ENCODE measurements at places on chromosomes 11 and 22. TPM values are rescaled to one million over a fixed set of nuclear protein-coding genes. Genes with fewer than 3 reads are reported as not detected.

DNA sequence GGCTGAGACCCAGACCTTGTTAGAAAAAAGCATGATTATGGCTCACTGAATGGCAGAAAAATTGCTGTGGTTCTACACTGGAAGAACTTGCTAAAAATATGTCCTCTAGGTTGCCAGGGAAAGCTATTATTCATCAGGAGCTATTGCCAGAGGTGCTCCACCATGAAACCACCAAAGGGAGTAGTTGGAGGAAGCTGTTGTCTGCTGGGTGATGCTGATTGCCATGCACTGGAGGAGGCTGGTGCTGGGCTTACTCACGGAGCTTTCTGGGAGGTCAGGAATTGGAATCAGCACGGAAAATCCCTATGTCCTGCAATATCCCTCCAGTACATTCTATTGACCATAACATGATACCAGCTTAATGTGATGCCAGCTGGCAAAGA, 199.6 kb upstream of the ZBED5 start:
- H3K4me3 ChIP-seq, result no peak overlapping the region
- H3K27ac ChIP-seq, result no peak overlapping the region
- no peaks in the 10 kb centered on the region for H3K27me3 ChIP-seq
- DNase-seq, result no peak
- no peaks in the 10 kb centered on the region for H3K4me1 ChIP-seq

DNA sequence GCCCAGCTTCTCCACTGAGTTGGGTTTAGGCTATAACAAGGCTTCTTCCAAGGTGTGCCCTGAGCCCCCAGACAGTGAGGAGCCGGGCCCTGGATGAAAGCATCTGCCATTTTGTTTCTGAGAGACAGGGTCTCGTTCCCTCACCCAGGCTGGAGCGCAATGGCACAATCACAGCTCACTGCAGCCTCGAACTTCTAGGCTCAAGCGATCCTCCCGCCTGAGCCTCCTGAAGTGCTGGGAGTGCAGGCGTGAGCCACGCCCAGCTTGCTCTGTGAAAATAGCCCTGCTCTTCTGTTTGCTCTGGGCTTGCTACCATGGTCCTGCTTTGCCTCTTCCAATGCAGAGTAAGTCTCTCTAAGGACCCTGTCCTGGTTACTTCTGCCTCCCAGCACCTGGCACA, 6.7 kb downstream of the DENND6B start:
- H3K27ac ChIP-seq, result no peak overlapping the region
- DNase-seq, result no peak
- H3K4me1 ChIP-seq, result no peaks in the 10 kb centered on the region
- H3K4me3 ChIP-seq, result no peak overlapping the region
- no peaks in the 10 kb centered on the region for H3K36me3 ChIP-seq

GRCh38 chr11:83157594-83158356, 844 bp downstream of the PCF11 start:
- H3K27me3 ChIP-seq, result no peaks in the 10 kb centered on the region
- peak overlapping the region; percentile 95 for H3K4me3 ChIP-seq
- peak overlapping the region; percentile 98 for H3K27ac ChIP-seq
- peaks cover 3% of the 10 kb centered on the region for H3K36me3 ChIP-seq

- no peaks in the 10 kb centered on the region for H3K27me3 ChIP-seq
- H3K4me1 ChIP-seq, result no peaks in the 10 kb centered on the region
- H3K27ac ChIP-seq, result no peak overlapping the region
- DNase-seq, result no peak
- H3K36me3 ChIP-seq, result no peaks in the 10 kb centered on the region
Observed at GRCh38 chr11:109629734-109630133, 207.7 kb downstream of the C11orf87 start.

DNA sequence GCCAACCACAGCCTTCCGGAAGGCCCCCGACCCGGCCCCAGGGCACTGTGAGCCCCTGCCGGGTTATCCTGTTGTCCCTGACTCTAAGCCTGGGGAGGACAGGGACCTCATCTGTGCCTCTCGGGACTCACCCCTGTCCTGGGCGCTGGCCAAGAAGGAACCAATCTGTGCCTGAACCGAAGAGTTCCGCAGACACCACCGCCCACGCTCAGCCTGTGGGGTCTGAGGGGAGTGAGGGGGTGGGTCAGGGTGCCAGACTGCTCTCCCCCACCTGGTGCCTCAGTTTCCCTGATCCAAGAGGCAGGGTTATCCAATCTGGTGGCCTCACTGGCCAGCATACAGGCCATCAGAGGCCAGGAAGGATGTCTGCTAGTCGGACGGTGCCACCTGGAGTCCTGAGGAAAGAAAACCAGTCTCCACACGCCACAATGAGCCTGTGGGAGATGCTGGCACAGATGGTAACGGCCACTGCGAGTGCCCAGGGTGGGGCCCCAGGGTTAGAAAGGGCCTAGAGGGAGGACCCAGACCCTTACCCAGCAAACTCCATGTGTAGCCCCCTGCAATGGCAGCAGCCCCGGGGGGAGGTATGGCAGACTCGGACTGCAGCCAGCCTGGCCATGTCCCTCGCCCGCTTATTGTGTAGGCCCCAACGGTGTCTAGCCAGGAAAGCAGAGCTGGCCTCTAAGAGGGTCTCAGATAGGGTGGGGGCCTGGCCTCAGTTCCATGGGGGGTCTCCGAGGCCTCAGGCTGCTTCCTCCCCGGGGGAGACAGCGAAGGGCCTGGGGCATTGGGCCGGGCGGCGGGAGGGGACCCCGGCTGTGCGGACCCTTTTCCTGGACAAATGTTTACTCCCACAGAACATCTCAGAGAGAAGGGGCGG, 827 bp upstream of the TNNT3 start:
- no peak overlapping the region for H3K4me3 ChIP-seq
- H3K27me3 ChIP-seq, result no peaks in the 10 kb centered on the region
- H3K4me1 ChIP-seq, result no peaks in the 10 kb centered on the region
- peak; percentile 13 for DNase-seq

DNA sequence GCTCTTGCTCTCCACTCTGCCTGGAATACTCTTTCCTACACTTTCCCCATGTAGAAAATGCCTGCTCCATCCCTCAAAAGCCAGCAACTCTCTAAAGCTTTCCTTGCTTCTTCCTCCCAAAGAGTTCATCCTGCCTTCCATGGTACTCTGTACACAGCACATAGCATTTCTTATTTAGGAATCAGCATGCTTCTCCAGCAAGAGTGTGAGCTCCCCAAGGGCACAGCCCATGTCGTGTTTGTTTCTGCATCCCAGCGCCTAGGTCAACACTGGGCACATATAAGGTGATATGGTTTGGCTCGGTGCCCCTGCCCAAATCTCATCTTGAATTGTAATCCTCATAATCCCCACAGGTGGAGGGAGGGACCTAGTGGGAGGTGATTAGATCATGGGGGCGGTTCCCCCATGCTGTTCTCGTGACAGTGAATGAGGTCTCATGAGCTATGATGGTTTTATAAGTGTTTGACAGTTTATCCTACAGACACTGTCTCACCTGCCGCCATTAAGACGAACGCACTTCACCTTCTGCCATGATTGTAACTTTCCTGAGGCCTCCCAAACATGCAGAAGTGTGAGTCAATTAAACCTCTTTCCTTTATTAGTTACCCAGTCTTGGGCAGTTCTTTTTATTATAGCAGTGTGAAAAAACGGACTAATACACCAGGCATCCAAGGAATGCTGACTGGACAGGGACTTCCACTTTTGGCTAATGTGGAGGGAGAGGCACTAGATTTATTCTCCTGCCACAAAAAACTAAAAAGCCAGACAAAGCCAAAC, 8.2 kb downstream of the VPS37C start:
- no peaks in the 10 kb centered on the region for H3K27me3 ChIP-seq
- peaks cover 1% of the 10 kb centered on the region for H3K36me3 ChIP-seq
- H3K4me1 ChIP-seq, result peaks cover 62% of the 10 kb centered on the region
- peak overlapping the region; percentile 57 for H3K27ac ChIP-seq
- no peak overlapping the region for H3K4me3 ChIP-seq

- H3K4me1 ChIP-seq, result peaks cover 2% of the 10 kb centered on the region
- no peak overlapping the region for H3K27ac ChIP-seq
- no peak for DNase-seq
Observed at GRCh38 chr11:78033040-78033439, 10.0 kb upstream of the KCTD14 start.

DNA sequence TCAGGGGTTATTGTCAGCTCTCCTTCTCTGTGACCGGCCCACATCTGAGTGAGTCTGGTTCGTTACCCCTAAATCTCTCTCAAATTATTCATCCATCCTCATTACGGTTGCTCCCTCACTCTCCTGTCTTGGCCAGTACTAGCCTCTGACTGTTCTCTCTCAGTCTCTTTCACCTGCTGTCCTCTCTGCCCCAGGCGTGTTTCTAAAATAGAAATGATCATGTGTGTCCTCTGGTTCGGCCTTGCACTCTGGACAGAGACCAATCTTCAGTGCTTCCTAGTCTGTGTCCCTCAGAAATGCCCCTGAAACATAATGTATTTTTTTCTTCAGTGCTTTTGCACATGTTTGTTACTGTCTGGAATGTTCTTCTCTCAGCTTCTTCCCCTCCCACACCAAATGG, 4.9 kb downstream of the PSMD13 start:
- peaks cover 8% of the 10 kb centered on the region for H3K36me3 ChIP-seq
- no peak overlapping the region for H3K4me3 ChIP-seq
- no peak overlapping the region for H3K27ac ChIP-seq
- DNase-seq, result no peak

DNA sequence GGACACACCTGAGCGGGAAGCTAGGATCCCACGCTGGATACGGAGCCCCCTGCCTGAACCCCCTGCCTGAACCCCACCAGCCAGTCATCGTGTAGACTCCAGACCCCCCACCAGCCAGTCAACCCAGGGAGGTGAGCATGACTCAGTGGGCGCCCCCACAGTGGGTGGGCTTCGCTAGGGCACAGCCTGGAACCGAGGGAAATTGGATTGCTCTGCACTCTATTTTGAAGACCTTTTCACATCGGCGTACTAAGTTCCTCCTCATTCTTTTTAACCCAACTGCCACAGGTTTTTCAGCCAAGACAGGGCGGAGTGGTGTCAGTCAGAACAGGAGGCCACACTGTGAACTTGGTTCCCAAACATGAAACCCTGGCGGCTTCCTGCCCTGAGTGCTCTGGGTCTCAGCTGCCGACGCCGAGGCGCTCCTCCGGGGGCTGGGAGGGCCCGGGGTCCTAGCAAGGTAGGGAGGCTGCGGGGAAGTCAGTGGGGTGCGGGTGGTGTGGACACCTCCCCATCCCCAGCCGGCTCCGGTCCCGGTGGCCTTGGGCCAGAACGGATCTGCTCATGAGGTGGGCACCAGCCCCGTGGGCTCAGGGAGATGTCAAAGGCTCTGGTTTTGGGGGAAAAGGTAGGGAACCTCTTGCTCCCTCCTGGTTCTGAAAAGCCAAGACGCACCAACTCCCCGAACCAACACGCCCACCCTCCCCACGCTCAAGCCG, 57.0 kb downstream of the BRD1 start:
- no peaks in the 10 kb centered on the region for H3K4me1 ChIP-seq
- no peaks in the 10 kb centered on the region for H3K27me3 ChIP-seq
- no peak for DNase-seq
- no peak overlapping the region for H3K4me3 ChIP-seq

GRCh38 chr11:123020968-123021367, 39.3 kb upstream of the BSX start:
- no peaks in the 10 kb centered on the region for H3K4me1 ChIP-seq
- peak; percentile 37 for DNase-seq
- no peak overlapping the region for H3K4me3 ChIP-seq
- no peaks in the 10 kb centered on the region for H3K27me3 ChIP-seq

- no peaks in the 10 kb centered on the region for H3K27me3 ChIP-seq
- no peak for DNase-seq
- no peaks in the 10 kb centered on the region for H3K4me1 ChIP-seq
- H3K4me3 ChIP-seq, result no peak overlapping the region
- H3K27ac ChIP-seq, result no peak overlapping the region
Observed at GRCh38 chr11:127247261-127247851, 246.8 kb upstream of the KIRREL3 start.

DNA sequence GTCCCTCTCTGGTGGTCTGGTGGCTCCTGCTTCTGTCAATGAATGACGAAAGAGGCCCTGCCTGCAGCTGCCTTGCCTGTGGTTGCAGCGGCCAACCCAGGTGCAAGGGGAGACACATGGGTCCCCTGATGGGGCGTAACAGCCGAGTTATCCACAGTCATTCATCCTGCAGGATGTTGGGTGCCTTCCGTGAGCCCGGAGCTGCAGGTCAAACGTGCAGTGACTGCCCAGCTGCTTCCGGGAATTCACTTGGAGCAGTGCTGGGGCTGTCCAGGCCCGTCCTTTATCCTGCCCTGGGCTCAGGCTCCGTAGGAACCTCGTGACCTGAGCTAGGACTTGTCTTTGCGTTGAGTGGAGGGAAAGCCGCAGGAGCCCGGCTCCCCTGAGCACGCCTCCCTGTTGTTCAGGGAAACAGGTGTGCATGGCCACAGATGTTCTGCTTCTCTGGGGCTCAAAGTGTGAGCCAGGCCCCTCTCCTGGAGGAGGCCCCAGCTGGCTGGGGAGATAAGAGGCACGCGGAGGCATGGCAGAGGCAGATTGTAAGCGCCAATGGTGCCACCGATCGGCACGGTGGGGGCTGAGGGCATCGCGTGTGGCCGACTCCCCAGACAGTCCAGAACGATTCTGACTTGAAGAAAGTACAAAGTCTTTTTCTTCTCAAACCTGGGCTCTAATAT, 635.4 kb downstream of the BRD1 start:
- no peaks in the 10 kb centered on the region for H3K36me3 ChIP-seq
- peak; percentile 11 for DNase-seq
- H3K27ac ChIP-seq, result no peak overlapping the region
- peaks cover 2% of the 10 kb centered on the region for H3K27me3 ChIP-seq
- H3K4me3 ChIP-seq, result no peak overlapping the region

DNA sequence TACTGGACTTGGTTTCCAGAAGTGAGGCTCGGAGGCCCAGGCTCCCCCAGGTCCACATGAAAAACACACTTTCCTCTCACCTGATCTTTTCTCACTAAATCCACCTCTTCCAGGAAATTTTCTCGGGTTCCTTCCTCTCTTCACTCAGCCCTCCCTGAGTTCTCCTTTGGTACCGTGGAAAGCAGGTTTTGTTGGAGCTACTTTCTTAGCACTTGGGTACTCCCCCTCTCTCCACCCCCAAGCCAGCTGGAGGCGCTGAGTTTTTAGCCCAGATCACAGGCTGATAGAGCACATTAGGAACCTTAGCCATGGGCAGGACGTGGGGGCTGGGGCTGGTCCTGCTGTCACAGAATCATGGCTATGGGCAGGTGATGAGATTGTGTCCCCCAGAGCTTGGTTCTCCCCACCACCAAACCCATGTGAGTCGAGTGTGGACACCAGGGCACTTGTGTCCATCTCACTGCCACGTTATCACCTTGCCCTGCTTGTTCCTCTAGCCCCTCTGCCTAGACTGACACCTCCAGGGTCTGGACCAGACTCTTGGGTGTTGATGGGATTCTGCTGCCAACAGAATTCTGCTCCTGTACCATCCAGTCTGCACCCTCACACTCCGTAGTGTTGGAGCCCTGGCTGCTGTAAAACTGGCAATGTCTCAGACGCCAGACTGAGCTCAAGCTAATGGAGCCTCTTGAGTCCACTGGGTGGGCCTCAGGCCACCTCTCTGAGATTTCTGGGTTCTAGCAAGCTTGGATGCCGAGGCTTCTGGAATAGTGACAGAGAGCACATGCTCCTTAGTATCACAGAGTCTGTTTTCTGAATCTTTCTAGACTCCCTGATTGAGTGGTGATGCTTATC, 74.9 kb upstream of the NARS2 start:
- H3K36me3 ChIP-seq, result no peaks in the 10 kb centered on the region
- H3K4me3 ChIP-seq, result no peak overlapping the region
- no peaks in the 10 kb centered on the region for H3K4me1 ChIP-seq
- H3K27ac ChIP-seq, result no peak overlapping the region

TRIM51 gene
- polyA plus RNA-seq, result not detected

DRD2 gene
- polyA plus RNA-seq, result 0.41 TPM

CCDC188 gene
- 1.2 TPM for polyA plus RNA-seq

ENTHD1 gene
- polyA plus RNA-seq, result 0.06 TPM

Measured in small intestine (tissue), 16 donors.